Ascending aorta (tissue), 2 donors: ENCODE measurements at places on chromosomes 1 and 21. TPM values are rescaled to one million over a fixed set of nuclear protein-coding genes. Genes with fewer than 3 reads are reported as not detected.

GRCh38 chr1:157360023-157360390 is 192.3 kb downstream of the FCRL5 start:
- no peak for DNase-seq

Gene KLHDC7A
- total RNA-seq: not detected

DNA sequence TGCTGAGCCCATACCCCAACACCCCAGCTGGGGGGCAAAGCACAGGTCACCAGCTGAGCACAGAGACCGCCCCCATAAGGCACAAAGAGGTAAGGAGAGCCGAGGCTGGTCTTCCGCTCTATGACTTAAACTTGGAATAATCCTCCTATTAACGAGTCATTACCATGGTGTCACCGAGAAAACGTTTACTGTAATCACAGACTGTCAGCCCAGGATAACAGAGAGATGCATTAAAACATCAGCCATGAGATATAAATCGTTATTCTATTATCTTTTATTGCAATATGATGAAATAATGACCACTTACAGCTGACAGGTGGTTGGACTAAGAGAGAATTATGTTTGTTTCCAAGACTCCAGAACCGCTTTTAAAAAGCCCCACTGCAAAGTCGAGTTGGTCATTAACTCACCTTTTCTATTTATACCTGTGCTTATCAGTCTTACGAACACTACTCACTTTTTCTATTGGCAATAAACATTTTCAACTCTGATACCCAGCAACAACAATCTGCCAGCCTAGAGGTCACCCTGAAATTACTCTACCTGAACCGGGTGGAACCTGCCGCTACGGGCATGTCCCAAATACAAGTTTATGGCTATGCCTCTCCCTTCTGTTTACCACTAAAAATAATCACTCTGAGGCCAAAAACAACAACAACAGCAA is 21.5 kb downstream of the NPHP4 start:
- no peak for DNase-seq

GRCh38 chr1:202551683-202552082 is 158.6 kb downstream of the SYT2 start:
- DNase-seq: no peak

Gene LCE1E
- total RNA-seq: not detected
